HAP-1 (cell line): ENCODE measurements at places on chromosomes 2 and 18.

GRCh38 chr2:8380026-8380425 is 301.8 kb upstream of the ID2 start:
- DNase-seq: no peak

DNA sequence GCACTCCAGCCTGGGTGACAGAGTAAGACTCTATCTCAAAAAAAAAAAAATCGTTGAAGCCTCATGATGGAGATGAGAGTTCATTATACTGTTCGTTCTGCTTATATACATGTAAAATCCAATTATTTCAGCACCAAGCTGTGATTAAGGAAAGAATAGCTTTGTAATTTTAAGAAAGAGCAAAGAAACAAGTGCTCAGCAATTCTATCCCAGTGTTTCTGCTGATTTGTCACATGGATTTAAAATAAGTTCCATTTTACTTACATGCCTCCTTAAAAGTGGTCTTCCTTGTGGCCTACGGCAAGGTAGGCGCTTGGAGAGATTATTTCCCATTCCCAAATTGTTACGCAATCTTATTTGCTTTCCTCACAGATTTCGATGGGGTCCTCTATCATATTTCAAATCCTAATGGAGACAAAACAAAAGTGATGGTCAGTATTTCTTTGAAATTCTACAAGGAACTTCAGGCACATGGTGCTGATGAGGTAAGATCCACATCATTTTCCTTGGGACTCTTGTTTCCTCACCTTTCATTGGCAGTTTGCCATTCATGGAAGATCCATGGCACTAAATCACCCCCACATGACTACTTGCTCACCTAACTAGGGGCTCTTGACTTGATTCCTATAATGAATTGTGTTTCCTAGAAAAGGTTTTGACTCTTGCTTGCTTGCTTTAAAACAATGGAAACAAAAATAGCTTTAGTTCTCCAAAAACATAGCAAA is 11.5 kb downstream of the ARPC2 start:
- no peak for DNase-seq

DNA sequence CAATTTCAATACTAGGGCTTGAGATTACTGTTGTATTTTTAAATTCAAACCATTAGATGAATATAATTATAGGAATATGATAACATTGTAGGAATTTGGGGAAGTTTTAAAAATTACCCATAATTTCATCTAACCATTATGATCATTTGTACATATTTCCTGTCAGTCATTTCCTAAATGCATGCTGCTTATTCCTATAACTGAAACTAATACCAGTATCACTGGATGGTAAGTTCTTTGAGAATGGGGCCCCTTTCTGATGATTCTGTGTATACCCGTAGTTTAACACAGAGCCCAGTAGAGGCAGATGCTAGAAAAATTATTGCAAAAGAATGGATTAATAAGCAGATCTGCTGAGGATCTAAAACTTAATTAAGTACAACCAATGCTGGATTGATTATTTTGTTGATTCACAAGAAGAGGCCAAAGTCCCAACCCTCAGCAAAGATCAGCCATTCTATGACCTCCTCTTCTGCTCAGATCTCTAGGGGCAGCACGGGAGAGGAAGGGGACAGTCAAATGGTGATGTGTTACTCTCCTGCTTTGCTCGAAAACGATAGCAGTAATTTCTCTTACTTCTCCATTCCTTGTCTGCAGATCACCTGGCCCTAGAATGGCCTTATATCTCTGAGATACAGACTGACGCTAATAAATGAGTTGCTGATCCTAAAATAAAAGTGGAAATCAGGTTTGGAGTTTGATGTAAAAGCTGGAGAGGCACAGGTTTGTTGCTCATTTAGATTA is 69.5 kb upstream of the PELI1 start:
- no peak for DNase-seq

- DNase-seq: no peak
Observed at GRCh38 chr18:22558945-22559385, 141.2 kb upstream of the CTAGE1 start.

DNA sequence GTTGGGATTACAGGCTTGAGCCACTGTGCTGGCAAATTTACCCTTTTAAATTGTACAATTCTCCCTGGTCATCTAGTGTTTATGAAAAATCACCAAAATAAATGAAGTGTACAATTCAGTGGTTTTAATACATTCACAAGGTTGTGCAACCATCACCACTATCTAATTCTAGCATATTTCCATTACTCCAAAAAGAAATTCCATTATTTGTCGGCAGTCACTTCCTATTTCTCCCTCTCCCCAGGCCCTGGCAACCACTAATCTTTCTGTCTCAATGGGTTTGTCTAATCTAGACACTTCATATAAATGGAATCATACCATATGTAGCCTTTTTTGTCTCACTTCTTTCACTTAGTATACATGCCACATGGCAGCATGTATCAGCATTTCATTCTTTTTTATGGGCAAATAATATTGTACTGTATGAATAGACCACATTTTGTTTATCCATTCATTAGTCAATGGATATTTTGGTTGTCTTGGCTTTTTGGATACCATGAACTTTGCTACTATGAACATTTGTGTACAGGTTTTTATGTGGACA is 12.6 kb upstream of the POLE4 start:
- DNase-seq: no peak

DNA sequence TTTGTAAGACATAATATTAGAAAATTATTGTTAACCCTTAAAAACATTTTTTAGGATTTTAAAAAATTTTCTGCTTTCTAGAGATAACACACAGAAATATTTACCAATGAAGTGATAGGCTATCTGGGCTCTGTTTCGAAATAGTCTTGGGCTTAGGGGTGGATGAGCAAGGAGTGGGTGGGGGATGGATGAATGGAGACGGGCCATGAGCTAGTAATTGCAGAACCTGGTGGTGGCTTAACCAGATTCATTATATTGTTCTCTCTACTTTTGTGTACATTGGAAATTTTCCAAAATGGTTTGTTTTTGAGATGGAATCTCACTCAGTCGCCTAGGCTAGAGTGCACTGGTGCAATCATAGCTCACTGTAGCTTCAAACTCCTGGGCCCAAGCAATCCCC is 89.6 kb downstream of the TCF7L1 start:
- peak; percentile 41 for DNase-seq

GRCh38 chr18:73778032-73778359 is 369.6 kb downstream of the FBXO15 start:
- DNase-seq: no peak

- no peak for DNase-seq
Observed at GRCh38 chr2:7838669-7839068, 843.2 kb upstream of the ID2 start.

DNA sequence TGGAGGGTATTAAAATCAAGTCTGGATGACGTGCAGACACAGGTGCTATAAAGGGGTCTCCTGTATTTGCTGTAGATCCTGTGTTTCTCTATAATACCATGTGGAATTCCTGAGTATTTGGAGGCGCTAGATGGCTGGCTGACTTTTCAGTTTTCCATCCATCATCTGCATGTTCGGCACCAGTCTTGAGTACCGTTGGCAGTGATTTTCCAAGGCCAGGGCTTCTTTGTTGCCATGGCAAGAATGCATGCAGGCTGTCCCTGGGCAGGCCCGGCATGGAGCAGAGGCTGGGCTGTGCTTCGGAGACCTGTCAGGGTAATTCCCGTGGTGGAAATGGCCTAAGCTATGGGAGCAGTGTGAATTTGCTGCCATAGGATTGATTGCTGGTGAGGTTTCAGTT is 405.9 kb upstream of the HS6ST1 start:
- no peak for DNase-seq
